ENCODE measurements at places on chromosomes 12 and 14.

GRCh38 chr12:104816845-104817503 lies 141.1 kb downstream of the SLC41A2 start:
- DNase-seq = no peak

GRCh38 chr12:132131952-132132351 lies 12.2 kb downstream of the DDX51 start:
- no peak for DNase-seq

GRCh38 chr14:69850086-69850735 lies 29.0 kb upstream of the SMOC1 start:
- DNase-seq = no peak

- DNase-seq = no peak
Measured at GRCh38 chr14:66507181-66507721, 696 bp upstream of the GPHN start.

- no peak for DNase-seq
Measured at GRCh38 chr12:2826721-2827515, 7.9 kb downstream of the NRIP2 start.

GRCh38 chr12:49783917-49784676 lies 42.7 kb downstream of the TMBIM6 start:
- no peak for DNase-seq

DNA sequence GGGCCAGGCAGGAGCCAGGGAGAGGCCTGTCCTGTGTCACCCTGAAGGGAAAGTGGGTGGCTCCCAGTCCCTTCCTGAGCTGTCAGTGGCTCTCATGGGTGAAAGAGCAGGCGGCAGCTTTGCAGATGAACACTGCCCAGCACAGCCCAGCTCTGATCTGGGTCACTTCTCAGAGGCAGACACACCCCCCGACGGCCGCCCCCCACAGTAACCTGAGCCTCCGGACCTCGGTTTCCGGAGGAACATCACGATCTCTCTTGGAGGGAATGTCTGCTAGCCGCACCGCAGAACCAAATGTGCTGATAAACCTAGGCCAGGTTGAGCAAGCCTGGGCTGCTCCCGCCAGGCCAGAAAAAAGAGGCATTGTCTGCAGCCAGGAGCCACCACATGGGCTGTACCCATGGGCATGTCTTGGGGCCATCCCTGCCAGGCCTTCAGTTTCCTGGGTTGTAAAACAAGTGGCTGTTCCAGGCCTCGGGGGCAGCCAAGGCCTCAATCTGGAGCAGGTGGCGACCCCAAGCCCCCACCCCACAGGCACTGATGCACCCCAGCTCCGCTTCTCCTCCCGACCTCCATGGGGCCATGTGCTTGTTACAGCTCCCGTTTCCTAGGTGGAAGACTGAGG lies 57.6 kb downstream of the NCOR2 start:
- no peak for DNase-seq

DNA sequence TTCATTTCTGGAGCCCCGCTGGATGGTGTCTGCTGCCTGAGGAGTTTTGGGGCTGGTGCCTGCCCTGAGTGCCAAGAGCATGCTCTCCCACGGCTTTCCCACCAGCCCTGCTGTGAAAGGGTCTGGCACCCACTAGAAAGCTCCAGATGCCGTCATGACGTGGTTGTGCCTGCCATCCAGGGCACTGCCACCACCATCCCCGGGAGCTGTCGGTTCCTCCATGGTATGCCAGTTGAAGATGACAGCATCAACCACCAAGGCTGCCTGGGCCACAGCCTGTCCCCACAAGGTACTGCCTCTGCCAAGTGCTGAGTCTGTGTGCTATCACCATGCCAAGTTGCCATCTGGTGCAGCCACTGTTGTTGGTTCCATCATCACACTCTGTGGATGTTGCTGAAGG lies 85.9 kb downstream of the TTC8 start:
- no peak for DNase-seq

DNA sequence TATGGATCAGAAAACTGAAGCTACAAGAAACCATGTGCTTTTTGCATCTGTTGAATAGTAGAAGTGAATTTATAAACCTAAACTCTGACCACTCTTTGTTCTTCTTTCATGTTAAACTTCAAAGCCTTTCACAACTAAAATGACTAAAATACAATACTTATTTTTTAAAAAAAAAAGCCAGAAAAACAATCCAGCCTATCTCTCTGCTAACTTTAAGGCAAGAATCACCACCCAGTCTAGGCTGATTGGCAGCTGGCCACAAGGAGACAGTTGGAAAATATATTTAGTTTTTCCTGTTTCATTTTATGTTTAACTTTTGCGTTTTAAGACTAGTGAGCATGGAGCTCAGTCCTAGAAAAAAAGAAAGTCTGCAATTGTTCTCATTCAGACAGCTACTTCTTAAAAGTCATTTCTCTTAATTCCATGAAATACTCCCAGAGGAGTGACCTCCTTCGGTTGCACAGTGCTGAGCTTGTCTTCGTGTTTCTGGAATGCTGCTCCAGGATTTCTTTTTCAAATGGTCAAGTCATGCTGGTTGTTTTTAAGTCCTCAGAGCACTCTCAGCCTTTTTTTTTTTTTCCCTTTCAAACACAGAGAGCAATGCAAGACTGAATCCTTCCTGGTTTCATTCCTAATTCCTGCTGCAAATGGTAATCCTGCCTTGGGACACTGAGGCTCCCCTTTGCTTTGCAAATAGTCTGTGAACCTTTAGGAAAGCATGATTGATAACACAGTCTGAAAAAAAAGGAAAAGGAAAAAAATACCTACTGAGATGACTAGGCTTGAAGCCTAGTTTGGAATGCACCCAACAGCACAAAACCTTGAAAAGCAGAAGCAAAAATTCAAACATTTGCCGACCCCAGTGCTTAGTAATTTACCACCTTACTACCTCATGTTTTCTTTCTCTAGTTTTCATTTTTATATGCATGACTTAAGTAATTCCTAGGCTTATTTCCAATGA lies 233.3 kb upstream of the DAAM1 start:
- no peak for DNase-seq

DNA sequence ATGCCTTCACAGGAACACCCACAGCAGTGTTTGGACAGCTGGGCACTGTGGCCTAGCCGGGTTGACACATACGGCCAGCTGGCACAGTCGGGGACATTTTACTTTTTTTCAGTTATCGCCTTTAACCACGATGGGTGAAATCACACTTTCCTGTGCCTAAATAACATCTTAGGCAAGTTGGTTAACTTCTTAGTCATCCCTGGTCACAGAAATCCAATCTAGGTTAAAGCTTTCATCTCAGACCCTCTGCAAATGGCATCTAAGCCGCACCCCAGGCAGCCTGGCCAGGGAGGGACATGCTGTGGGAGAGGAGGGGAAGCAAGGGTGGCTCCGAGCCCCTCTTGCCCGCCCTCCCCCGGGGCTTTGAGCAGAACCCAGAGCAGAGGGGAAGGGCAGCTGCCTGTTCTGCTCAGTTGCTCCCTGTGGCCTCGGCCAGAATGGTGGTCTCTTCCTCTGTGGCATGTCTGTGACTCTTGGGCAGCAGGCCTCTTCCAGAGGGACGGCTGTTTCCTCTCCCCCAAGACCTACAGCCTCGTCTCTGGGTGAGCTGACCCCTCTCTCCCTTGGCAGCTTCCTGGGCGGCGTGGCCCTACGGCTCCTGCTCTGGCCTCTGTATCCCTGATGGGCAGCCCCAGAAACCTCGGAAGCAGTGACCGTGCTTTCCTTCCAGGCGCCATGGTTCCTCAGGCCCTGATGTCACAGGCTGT lies 85.4 kb upstream of the DYNC1H1 start:
- no peak for DNase-seq

DNA sequence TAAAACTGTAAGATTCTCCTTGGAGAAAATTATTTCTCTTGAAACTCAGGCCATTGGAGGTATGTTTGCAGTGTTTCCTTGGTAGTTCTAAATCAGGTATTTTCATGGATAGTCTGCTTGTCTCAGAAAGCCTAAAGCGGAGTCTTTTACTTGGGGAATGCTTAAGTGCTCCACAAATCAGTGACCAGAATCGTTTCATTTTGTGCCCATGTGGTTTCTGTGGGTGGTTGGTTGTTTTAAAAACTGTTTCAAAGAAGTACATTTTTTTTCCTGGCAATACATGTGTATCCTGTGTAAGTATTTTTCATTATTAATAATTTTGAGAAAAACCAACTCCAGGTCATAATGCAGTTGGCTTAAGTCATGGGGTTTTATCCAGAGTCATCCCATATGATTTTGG lies 33.6 kb downstream of the CCDC91 start:
- DNase-seq = no peak

- DNase-seq = no peak
Measured at GRCh38 chr12:96436366-96437170, 36.3 kb upstream of the CDK17 start.

- DNase-seq = no peak
Measured at GRCh38 chr12:21962236-21962635, 21.0 kb upstream of the ABCC9 start.

- no peak for DNase-seq
Measured at GRCh38 chr14:65006261-65006721, 19.6 kb downstream of the FNTB start.

- DNase-seq = no peak
Measured at GRCh38 chr12:127548123-127548553, 718.8 kb upstream of the TMEM132C start.

DNA sequence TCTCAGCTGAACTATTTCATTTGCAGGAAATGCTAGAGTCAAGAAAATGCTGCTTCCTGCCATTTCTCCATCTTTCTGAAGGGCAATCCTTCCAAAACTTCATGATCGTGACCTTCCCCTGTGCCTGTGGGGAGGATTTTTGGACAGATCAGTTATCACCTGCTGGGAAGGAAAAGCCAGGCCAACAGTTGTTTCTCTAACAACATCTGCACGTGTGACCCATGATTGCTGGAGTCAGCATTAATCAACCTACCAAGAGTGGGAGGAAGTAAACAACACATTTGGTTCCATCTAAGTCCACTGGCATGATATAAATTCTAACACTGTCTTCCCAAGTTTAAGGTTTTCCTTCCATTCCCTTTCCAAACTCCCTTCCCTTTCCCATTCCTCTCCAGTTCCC lies 172.7 kb downstream of the APAF1 start:
- no peak for DNase-seq

GRCh38 chr12:52432559-52433207 lies 1.5 kb downstream of the KRT75 start:
- DNase-seq = no peak

DNA sequence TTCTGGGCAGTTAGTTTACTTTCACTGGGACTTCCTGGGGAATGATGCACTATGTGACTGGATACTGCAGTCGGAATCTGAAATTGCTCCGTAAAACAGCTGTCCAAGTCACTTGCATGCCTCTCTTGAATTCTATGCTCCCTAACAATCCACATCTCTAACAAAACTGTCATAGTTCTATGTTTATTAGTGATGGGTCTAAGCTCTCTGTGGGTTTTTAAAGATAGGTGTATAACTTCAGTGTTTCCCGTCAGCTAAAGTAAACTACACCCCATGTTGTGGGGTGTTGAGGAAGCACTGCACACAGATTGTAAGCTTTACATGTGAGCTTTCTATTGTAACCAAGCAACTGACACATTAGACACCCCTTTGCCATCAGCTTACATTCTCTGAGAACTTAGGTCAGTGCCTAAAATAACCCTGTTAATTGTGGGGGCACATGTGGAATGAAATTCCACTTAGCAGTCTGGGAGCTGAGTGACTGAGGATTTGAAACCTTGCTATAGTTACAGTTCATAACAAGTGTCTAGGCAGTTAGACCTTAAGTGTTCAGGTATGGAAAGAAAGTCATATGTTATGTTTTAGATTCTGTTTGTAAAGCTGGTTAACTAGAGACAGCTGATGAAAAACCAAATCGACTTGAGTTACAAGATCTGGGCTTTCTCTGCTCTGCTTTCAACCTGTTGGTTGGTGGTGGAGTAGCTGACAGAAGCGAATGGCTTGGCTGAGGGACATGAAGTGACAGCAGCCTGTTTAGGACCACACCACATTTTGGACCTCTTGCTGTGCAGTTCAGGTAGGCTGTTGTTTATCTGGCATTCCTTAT lies 165.7 kb downstream of the AKAP6 start:
- DNase-seq = no peak

DNA sequence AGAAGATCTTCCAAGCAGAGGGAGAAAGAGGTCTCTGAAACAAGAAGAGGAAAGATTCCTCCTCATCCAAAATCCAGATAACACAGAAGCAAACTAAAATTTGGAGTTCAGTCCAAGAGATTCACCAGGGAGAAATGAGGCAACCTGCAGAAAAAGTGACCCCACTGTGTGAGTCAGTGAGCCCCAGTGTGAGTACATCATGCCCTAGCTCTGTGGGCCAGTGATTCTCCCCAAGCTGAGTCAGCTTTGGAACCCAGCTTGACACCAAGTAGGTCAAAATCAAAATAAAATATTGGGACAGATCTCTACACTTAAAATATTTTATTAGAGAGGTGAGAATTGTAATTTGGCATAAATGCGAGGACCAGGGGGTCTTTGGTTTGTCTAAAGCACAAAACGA lies 17.2 kb downstream of the CLEC2B start:
- no peak for DNase-seq
